CMK (cell line): ENCODE measurements at places on chromosomes 2 and 18.

GRCh38 chr2:163177592-163177991 is 339.0 kb upstream of the KCNH7 start:
- no peak for DNase-seq

DNA sequence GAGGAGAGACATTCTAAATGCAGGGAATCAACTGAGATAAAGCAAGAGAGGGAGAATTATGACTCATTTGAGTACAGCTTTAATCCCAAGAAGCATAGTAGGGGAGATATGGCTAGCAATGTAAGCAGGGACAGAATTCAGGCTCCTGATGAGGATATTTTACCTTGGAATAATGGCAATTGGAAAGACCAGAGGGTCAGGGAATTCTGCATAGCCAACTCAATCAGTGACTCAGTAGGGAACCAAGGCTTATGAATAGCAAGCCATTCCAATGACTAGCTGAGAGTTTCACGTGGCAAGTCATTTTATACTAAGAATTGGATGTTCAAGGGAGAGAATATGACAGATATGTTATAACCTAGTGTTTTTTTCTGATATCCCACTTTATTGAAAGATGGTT is 563.8 kb upstream of the NETO1 start:
- no peak for DNase-seq

- peak; percentile 39 for DNase-seq
Observed at GRCh38 chr2:38648107-38648761, 17.7 kb upstream of the GALM start.

- no peak for DNase-seq
Observed at GRCh38 chr18:80246445-80247392, 595 bp downstream of the PARD6G start.

DNA sequence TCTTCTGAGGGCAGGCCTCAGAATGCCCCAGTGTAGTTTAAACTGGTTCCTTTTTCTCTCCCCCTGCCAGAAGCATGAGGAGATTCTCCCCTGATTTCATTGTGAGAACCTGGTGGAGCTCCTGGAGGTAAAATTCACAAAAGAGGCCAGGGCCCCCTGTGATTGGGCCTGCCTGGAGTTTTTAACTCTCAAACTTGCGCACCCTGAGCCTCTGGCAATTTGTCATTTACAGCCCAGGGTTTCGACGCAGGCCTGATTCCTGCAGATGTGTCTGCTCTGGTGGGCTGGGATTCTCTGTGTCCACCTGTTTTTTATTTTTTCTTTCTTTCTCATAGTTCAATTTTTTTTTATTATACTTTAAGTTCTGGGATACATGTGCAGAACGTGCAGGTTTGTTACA is 157.9 kb downstream of the ASB1 start:
- no peak for DNase-seq

- no peak for DNase-seq
Observed at GRCh38 chr2:107001062-107001461, 115.1 kb upstream of the ST6GAL2 start.

- DNase-seq, result no peak
Observed at GRCh38 chr2:150279686-150280085, 207.8 kb downstream of the RND3 start.

DNA sequence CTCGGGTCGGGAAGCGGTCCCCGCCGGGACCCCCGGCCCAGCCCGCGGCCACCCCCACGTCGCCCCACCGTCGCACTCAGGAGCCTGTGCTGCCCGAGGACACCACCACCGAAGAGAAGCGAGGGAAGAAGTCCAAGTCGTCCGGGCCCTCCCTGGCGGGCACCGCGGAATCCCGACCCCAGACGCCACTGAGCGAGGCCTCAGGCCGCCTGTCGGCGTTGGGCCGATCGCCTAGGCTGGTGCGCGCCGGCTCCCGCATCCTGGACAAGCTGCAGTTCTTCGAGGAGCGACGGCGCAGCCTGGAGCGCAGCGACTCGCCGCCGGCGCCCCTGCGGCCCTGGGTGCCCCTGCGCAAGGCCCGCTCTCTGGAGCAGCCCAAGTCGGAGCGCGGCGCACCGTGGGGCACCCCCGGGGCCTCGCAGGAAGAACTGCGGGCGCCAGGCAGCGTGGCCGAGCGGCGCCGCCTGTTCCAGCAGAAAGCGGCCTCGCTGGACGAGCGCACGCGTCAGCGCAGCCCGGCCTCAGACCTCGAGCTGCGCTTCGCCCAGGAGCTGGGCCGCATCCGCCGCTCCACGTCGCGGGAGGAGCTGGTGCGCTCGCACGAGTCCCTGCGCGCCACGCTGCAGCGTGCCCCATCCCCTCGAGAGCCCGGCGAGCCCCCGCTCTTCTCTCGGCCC is 13.6 kb downstream of the SPEG start:
- DNase-seq, result no peak

DNA sequence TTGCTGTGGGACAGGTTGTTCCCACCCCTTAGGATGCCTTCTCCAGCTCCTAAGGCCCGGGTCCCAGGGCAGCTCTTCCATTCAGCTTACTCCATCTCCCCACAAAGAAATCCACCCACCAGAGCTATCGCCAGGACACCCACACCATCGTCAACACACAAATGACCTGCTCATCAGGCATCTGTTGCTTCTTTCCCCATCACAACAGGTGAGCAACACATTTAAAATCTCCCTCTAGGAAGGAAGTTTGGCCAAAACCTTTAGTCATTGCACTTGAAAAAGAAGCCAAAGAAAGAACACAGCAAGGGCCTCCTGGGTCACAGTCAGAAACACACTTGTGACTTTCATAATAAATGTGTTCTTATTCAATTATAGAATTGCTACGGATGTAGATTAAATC is 289.0 kb downstream of the PIEZO2 start:
- no peak for DNase-seq

GRCh38 chr2:54845094-54845493 is 121.6 kb downstream of the EML6 start:
- DNase-seq, result no peak

GRCh38 chr2:119255760-119256581 is 32.3 kb downstream of the STEAP3 start:
- DNase-seq, result no peak

DNA sequence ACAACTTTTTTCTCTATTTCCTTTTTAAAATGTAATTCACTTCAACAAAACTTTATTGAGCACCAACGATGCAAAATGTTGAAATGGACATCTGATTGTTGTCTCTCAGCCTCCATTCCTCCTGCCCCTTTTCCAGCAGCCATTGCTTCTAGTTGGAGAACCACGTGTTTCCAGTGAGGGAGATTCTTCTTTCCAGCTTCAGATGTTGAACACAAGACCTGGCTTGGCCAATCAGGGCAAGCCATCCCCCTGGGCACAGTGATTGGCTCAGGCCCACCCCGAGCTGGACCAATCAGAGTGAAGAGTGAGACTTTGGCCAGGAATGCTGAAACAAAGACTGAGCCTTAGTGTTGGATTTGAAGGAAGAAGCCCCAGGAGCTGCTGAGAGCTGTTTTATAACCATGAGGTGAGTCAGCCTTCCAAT is 59.0 kb downstream of the E2F6 start:
- DNase-seq, result no peak

DNA sequence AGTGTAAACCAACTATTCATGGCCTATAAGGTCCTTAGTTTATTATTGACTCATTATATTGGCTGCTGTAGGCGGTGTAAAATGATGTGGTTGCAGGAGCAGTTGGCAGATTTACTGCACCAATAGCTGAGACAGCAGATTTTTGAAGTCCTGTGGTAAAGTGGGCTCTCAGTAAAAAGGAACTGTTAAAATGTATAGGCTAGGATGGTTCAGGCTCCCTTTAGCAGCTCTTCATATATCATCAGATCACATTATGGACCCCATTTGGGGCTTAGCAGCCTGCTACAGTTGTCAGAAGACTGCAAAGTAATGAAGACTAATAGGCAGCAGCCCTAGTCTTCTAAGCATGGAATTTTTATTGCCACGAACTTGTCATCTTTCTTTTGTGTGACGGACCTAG is 27.8 kb downstream of the MTX2 start:
- DNase-seq, result no peak

GRCh38 chr18:57629422-57629821 is 7.8 kb upstream of the NARS1 start:
- no peak for DNase-seq

DNA sequence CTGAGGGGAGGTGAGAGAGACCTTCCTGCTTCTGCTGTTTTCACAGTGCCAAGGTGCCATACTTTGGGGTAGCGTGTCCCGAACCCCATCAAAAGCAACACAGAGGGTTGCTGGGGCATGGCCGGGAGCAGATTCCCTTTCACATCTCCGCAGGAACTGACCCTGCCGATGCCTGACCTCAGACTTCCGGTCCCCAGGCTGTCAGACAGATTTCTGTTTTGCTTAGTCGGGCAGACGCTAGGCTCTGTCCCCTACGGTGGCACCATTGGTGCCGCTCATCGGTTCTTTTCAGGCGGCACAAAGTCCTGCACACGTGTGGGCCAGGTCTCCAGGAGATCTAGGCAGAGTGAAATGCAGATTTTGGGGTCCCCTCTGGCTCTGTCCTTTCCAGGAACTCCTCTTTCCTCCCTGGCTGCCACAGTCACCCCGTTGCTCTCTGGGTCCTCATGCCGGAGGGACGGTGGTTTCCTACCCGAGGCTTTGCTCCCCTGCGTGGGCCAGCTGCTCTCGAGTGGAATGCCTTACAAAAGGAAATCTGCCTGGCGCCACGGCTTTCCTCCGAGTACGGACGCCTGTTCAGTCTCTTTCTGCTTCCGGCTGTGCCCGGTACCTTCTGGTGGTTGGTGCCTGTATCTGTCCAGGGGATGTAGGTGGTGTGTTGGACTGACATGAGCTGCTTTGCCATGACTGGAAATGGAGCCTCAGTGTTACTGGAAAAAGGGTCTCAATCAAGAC is 39.3 kb downstream of the RTP5 start:
- no peak for DNase-seq
